ENCODE measurements at places on chromosomes 13 and 19.

DNA sequence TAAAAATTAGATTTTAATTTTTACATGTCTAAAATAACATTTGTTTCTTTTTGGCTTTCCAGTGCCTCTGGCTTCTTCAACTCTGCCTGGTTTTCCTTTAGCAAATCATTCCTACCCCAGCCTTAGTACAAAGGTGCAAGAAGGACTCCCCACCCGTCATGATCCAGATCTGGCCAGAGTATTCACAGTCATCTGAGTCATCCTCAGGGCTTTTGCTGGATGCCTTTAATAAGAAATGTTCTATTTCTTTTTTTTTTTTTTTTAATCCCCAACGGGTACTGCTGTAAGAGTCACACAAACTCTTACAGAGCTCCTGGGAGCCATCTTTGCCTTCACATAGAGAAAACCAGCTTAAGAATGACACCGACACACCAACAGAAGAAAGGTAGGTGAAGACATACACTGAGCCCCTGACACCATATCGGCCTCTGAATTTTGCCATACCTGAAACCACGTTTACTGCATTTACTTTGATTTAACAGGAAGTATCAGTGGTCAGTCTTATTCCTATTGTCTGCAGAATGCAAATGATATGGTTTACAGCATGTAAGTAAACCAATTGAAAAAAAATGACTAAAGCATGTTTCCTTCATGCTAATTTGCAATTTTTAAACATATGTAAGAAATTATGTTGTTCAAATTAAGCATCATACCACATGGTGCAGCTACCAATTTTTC, 184.4 kb downstream of the NALCN start:
- DNase-seq, result no peak
- H3K36me3 ChIP-seq, result no peaks in the 10 kb centered on the region
- H3K4me3 ChIP-seq, result no peak overlapping the region
- H3K4me1 ChIP-seq, result no peaks in the 10 kb centered on the region
- H3K27ac ChIP-seq, result no peak overlapping the region

- H3K27me3 ChIP-seq, result no peaks in the 10 kb centered on the region
- H3K36me3 ChIP-seq, result no peaks in the 10 kb centered on the region
- H3K4me3 ChIP-seq, result no peak overlapping the region
- no peaks in the 10 kb centered on the region for H3K4me1 ChIP-seq
- no peak overlapping the region for H3K27ac ChIP-seq
These were observed 448.4 kb upstream of the SLC10A2 start for GRCh38 chr13:103514619-103515018.

DNA sequence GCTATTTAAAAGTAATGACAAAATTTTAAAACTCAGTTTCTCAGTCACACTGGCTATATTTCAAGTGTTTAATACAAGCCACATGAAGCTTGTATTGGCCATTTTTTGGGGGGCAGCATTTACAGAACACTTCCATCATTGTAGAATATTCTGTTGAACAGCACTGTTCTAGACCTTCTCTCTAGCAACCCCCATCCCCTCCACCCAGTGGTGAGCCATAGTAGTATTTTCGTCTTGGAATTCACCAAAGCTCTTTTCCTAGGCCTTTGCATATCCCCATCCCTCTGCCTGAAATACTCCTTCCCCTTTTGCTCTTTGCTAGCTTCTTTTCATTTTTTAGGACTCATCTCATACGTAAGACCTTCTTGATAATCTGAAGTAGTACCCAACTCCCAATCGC, 99.5 kb downstream of the ZC3H13 start:
- H3K4me3 ChIP-seq, result no peak overlapping the region
- no peak for DNase-seq
- no peak overlapping the region for H3K27ac ChIP-seq
- peaks cover 25% of the 10 kb centered on the region for H3K36me3 ChIP-seq

- H3K36me3 ChIP-seq, result peaks cover 45% of the 10 kb centered on the region
- DNase-seq, result peak; percentile 49
- H3K27me3 ChIP-seq, result no peaks in the 10 kb centered on the region
- H3K4me1 ChIP-seq, result peaks cover 6% of the 10 kb centered on the region
These were observed 15.2 kb upstream of the EHD2 start for GRCh38 chr19:47697863-47698609.

GRCh38 chr13:79908381-79908780, 427.4 kb downstream of the NDFIP2 start:
- no peaks in the 10 kb centered on the region for H3K4me1 ChIP-seq
- DNase-seq, result no peak

DNA sequence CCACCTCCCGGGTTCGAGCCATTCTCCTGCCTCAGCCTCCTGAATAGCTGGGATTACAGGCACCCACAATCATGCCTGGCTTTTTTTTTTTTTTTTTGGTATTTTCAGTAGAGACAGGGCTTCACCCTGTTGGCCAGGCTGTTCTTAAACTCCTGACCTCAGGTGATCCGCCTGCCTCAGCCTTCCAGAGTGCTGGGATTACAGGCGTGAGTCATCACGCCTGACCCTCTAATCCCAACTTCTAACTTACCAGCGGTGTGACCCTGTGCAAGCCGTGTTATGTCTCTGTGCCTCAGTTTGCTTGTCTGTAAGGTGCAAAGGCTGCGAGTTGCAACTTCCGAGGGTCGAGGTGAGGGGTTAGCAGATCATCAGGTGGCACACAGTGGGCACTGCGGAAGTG, 17.3 kb downstream of the ZSWIM4 start:
- no peaks in the 10 kb centered on the region for H3K27me3 ChIP-seq
- H3K4me3 ChIP-seq, result no peak overlapping the region
- peaks cover 4% of the 10 kb centered on the region for H3K4me1 ChIP-seq

GRCh38 chr19:3275583-3276340, 51.3 kb downstream of the CELF5 start:
- peaks cover 24% of the 10 kb centered on the region for H3K4me1 ChIP-seq
- peaks cover 3% of the 10 kb centered on the region for H3K27me3 ChIP-seq
- peak overlapping the region; percentile 64 for H3K4me3 ChIP-seq
- H3K27ac ChIP-seq, result no peak overlapping the region

DNA sequence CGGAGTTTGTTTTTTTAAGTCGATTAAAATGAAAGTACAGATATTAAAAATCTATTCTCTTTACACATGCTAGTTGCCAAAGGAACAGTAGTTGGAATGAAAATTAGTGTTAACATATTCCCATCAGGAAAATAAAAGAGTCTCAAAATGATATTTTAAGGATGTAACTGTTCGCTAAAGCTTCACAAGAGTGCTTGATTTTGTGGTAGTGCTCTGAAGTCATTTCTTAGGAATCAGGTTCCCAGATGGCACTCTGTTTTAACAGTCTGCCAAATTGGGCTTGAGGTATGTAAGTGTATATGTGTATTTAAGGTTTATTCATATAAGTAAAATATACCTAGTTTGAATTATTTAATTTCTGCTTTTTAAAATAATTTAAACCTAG, 128.8 kb downstream of the LMO7 start:
- H3K27ac ChIP-seq, result no peak overlapping the region
- H3K4me1 ChIP-seq, result peaks cover 15% of the 10 kb centered on the region
- H3K36me3 ChIP-seq, result no peaks in the 10 kb centered on the region
- DNase-seq, result no peak
- H3K4me3 ChIP-seq, result no peak overlapping the region
- no peaks in the 10 kb centered on the region for H3K27me3 ChIP-seq

GRCh38 chr19:38942471-38943181, 11.9 kb downstream of the MRPS12 start:
- no peaks in the 10 kb centered on the region for H3K36me3 ChIP-seq
- H3K4me3 ChIP-seq, result no peak overlapping the region

GRCh38 chr13:95455782-95456181, 96.7 kb upstream of the CLDN10 start:
- H3K27ac ChIP-seq, result no peak overlapping the region
- peaks cover 8% of the 10 kb centered on the region for H3K4me1 ChIP-seq
- no peak overlapping the region for H3K4me3 ChIP-seq
- H3K27me3 ChIP-seq, result no peaks in the 10 kb centered on the region
- no peaks in the 10 kb centered on the region for H3K36me3 ChIP-seq

- H3K27me3 ChIP-seq, result no peaks in the 10 kb centered on the region
- H3K27ac ChIP-seq, result no peak overlapping the region
- peak overlapping the region; percentile 69 for H3K4me3 ChIP-seq
These were observed 2.9 kb downstream of the GPR18 start for GRCh38 chr13:99255271-99255670.

GRCh38 chr19:14371301-14371821, 9.9 kb upstream of the ADGRE5 start:
- peak overlapping the region; percentile 97 for H3K27ac ChIP-seq
- H3K36me3 ChIP-seq, result no peaks in the 10 kb centered on the region
- H3K27me3 ChIP-seq, result no peaks in the 10 kb centered on the region
- no peak overlapping the region for H3K4me3 ChIP-seq

- peaks cover 88% of the 10 kb centered on the region for H3K4me1 ChIP-seq
- H3K36me3 ChIP-seq, result peaks cover 67% of the 10 kb centered on the region
- DNase-seq, result no peak
- peak overlapping the region; percentile 34 for H3K27ac ChIP-seq
- no peaks in the 10 kb centered on the region for H3K27me3 ChIP-seq
These were observed 20.1 kb downstream of the RASA3 start for GRCh38 chr13:114112231-114112825.

DNA sequence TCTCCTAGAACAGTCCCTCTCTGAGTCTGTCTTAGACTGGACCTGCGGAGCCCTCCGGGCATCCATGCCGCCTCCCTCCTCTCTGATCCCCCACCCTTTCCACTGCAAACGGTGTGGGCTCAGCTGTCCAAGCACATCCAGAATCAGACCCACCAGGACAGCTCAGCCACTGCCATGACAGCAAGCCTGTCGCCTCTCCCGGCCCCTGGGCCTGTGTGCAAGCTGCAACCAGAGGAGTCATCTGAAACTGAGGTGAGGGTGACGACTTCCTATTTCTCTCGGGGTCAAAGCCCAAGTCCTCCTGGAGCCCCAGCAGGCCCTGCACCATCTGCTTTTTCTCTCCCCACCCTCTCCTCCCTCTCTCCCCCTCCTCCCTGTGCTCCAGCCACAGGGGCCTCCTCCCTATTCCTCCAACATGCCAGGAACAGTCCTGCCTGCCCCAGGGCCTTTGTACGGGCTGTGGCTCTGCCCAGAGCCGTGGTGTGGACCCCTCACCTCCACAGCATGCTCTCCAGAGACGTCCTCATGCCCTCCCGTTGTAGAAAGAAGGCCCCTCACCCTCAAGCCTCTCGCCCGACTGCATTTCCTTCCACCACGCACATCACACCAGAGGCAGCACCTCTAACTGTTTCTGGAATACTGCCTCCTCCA, 23.5 kb upstream of the MYDGF start:
- no peak overlapping the region for H3K4me3 ChIP-seq
- peaks cover 88% of the 10 kb centered on the region for H3K36me3 ChIP-seq
- no peaks in the 10 kb centered on the region for H3K4me1 ChIP-seq
- no peak for DNase-seq
- H3K27ac ChIP-seq, result no peak overlapping the region
- no peaks in the 10 kb centered on the region for H3K27me3 ChIP-seq

- no peak for DNase-seq
- peaks cover 55% of the 10 kb centered on the region for H3K27me3 ChIP-seq
- no peaks in the 10 kb centered on the region for H3K36me3 ChIP-seq
- H3K4me1 ChIP-seq, result no peaks in the 10 kb centered on the region
- H3K4me3 ChIP-seq, result no peak overlapping the region
- H3K27ac ChIP-seq, result no peak overlapping the region
These were observed 564 bp downstream of the HS6ST3 start for GRCh38 chr13:96090240-96091101.

GRCh38 chr13:113109151-113110047, 3.8 kb downstream of the F7 start:
- H3K4me3 ChIP-seq, result no peak overlapping the region
- peaks cover 19% of the 10 kb centered on the region for H3K27me3 ChIP-seq
- H3K27ac ChIP-seq, result no peak overlapping the region
- no peak for DNase-seq
- peaks cover 24% of the 10 kb centered on the region for H3K4me1 ChIP-seq

DNA sequence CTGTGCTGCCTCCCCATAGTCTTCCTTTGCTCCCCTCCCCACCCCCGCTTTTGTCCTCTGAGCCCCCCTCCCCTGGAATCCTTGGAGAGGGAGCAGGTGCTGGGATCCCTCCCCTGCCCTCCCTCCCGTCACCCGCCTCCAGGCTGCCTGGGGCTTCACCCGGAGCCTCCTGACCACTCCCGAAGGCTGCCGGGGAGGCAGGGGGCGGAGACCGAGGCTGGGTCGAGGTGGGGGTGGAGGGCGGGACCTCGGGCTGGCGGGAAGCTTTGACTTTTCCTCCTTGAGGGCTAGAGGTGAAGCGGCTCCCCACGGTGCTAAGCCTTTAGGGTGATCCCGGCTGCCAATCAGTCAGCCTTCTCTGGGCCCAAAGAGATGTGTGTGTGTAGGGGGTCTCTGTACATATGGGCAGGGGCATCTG, 1.5 kb downstream of the KMT5C start:
- no peak overlapping the region for H3K27ac ChIP-seq
- H3K4me1 ChIP-seq, result peaks cover 32% of the 10 kb centered on the region
- H3K4me3 ChIP-seq, result peak overlapping the region; percentile 71
- H3K36me3 ChIP-seq, result peaks cover 8% of the 10 kb centered on the region

GRCh38 chr19:18865106-18865972, 30.6 kb downstream of the CERS1 start:
- no peak overlapping the region for H3K27ac ChIP-seq
- DNase-seq, result no peak
- no peak overlapping the region for H3K4me3 ChIP-seq
- no peaks in the 10 kb centered on the region for H3K27me3 ChIP-seq
- peaks cover 79% of the 10 kb centered on the region for H3K36me3 ChIP-seq
- H3K4me1 ChIP-seq, result peaks cover 11% of the 10 kb centered on the region

DNA sequence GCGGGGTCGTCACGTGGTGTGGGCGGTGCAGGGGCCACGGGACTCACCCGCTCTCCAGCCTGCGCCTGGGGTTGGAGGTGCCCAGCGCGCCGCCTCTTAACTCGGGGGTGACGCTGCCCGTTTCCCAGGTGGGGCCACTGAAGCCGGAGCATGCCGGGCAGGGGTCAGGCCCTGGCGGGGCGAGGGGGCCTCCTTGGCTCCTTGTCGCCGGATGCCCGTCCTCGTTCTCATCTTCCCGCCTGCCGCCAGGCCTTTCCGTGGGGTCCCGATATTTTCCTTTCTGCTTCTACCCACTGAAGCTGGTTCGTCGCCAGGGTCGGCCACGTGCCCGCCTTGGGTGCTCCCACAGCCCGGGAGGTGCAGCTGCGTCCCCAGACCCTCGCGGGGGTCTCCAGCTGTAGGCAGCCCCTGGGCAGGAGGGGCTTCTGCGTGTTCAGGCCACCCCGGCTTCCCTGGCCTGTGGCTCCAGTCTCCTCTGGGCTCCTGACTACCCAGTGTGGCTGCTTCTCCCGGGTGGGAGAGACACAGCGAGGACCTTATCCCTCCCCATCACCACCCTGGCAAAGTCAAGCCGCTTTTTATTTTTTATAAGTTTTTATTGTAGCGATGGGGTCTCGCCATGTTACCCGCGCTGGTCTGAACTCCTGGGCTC, 772 bp downstream of the FAM174C start:
- peaks cover 68% of the 10 kb centered on the region for H3K4me1 ChIP-seq
- peak overlapping the region; percentile 77 for H3K27ac ChIP-seq
- H3K36me3 ChIP-seq, result peaks cover 69% of the 10 kb centered on the region
- DNase-seq, result no peak
- H3K4me3 ChIP-seq, result peak overlapping the region; percentile 91

GRCh38 chr19:5403968-5404640, 51.1 kb upstream of the ZNRF4 start:
- no peak overlapping the region for H3K4me3 ChIP-seq
- peaks cover 3% of the 10 kb centered on the region for H3K27me3 ChIP-seq
- H3K4me1 ChIP-seq, result no peaks in the 10 kb centered on the region
- no peaks in the 10 kb centered on the region for H3K36me3 ChIP-seq
- peak; percentile 51 for DNase-seq
- no peak overlapping the region for H3K27ac ChIP-seq

- no peaks in the 10 kb centered on the region for H3K36me3 ChIP-seq
- peaks cover 2% of the 10 kb centered on the region for H3K27me3 ChIP-seq
- no peak overlapping the region for H3K27ac ChIP-seq
- H3K4me1 ChIP-seq, result no peaks in the 10 kb centered on the region
These were observed 17.7 kb downstream of the CEACAM8 start for GRCh38 chr19:42577016-42577415.

Data from CD4-positive, alpha-beta T cell (primary cell).